ENCODE measurements at places on chromosomes 2 and 18. TPM values are rescaled to one million over a fixed set of nuclear protein-coding genes. Genes with fewer than 3 reads are reported as not detected.
A peak's percentile ranks its signal among the peaks of the same experiment; 100 is the strongest.

- peak; percentile 44 for DNase-seq
- H3K4me1 ChIP-seq, result no peaks in the 10 kb centered on the region
- no peaks in the 10 kb centered on the region for H3K36me3 ChIP-seq
- H3K27ac ChIP-seq, result no peak overlapping the region
- H3K4me3 ChIP-seq, result no peak overlapping the region
Measured at GRCh38 chr2:209872675-209873074, 101.0 kb downstream of the UNC80 start.

DNA sequence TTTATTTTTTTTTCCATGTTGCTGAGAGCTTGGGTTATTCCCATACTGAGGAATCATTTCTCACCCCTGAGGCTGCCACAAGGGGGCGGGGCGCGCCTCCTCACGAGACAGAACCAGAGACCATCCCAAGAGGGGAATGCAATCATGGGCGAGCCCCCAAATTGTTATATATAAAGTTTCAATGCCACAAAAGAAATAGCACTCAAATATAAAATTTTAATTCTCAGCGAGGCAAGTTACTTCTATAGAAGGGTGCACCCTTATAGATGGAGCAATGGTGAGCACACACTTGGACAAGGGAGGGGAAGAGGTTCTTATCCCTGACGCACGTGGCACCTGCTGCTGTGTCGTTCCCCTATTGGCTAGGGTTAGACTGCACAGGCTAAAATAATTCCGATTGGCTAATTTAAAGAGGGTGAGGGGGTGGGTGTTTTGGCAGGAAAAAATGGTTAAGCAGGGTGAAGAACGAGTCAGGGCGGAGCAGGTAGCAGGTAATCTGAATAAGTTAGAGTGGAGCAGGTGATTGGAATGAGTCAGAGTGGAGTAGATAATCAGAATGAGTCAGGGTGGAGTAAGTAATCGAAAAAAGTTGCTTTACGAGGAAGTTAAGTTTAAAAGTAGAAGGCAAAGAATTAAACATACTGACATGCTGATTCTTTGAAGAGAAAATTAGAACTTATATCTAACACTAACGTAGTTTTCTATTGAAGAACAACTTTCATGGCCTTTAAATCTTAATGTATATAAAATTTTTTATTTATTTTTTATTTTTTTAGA lies 177.5 kb downstream of the MTCL1 start:
- no peaks in the 10 kb centered on the region for H3K4me1 ChIP-seq
- no peak overlapping the region for H3K4me3 ChIP-seq
- no peak overlapping the region for H3K27ac ChIP-seq
- H3K27me3 ChIP-seq, result no peaks in the 10 kb centered on the region
- no peak for DNase-seq

GRCh38 chr2:64595397-64596176 lies 58.1 kb downstream of the SERTAD2 start:
- H3K4me3 ChIP-seq, result no peak overlapping the region
- no peak overlapping the region for H3K27ac ChIP-seq
- no peak for DNase-seq
- H3K4me1 ChIP-seq, result peaks cover 16% of the 10 kb centered on the region
- H3K36me3 ChIP-seq, result peaks cover 17% of the 10 kb centered on the region

DNA sequence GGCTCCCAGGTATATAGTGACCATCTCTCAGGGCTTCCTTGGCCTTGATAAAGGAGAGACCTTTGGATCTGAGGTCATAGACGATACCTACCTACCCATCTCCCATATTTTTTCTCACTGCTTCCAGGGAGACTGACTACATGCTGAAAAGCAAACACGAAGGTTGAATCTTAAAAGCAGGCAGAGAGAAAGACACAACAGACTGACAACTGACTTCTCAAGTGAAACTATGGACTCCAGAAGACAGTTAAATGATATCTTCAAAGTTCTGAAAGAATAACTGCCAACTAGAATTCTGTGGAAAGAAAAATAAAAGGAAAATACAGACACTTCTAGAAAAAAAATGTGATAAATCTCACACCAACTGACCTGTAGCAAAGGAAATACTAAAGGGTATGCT lies 76.5 kb upstream of the HAAO start:
- DNase-seq, result no peak
- H3K27me3 ChIP-seq, result no peaks in the 10 kb centered on the region
- H3K36me3 ChIP-seq, result no peaks in the 10 kb centered on the region
- peaks cover 26% of the 10 kb centered on the region for H3K4me1 ChIP-seq
- no peak overlapping the region for H3K27ac ChIP-seq
- no peak overlapping the region for H3K4me3 ChIP-seq

GRCh38 chr2:239259603-239260298 lies 141.1 kb downstream of the HDAC4 start:
- no peaks in the 10 kb centered on the region for H3K36me3 ChIP-seq
- peak overlapping the region; percentile 86 for H3K27ac ChIP-seq
- H3K4me1 ChIP-seq, result peaks cover 92% of the 10 kb centered on the region
- H3K4me3 ChIP-seq, result no peak overlapping the region
- peak; percentile 63 for DNase-seq

TRIM43 gene
- not detected for total RNA-seq

GRCh38 chr2:236691799-236692167 lies 122.2 kb downstream of the ACKR3 start:
- no peak overlapping the region for H3K27ac ChIP-seq
- H3K4me3 ChIP-seq, result no peak overlapping the region
- H3K4me1 ChIP-seq, result no peaks in the 10 kb centered on the region
- H3K27me3 ChIP-seq, result no peaks in the 10 kb centered on the region

REG3G gene
- not detected for total RNA-seq

DNA sequence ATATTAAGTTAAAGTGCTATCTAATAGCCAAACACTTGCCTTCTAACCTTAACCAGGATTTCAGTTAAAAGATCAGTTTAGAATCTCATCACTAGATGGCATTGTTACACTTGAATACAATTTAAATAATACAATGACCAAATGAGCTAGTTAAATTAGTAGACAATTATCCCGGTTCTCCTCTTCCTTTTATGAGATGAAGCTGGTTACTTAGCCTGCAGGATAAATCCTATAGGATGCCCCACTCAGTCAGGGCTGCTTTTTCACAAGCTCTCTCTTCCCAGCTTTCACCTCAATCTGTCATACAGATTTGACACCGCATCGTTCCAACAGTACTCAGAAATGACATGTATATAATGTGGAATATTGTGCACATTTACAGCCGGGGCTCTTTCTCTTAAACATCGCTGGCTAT lies 678.8 kb downstream of the KCNJ3 start:
- no peak for DNase-seq
- no peaks in the 10 kb centered on the region for H3K36me3 ChIP-seq
- H3K27ac ChIP-seq, result no peak overlapping the region
- H3K4me3 ChIP-seq, result no peak overlapping the region
- no peaks in the 10 kb centered on the region for H3K27me3 ChIP-seq

- no peaks in the 10 kb centered on the region for H3K4me1 ChIP-seq
- no peak overlapping the region for H3K27ac ChIP-seq
- no peaks in the 10 kb centered on the region for H3K27me3 ChIP-seq
- no peak overlapping the region for H3K4me3 ChIP-seq
Measured at GRCh38 chr18:27735117-27735516, 441.8 kb downstream of the CDH2 start.

DNA sequence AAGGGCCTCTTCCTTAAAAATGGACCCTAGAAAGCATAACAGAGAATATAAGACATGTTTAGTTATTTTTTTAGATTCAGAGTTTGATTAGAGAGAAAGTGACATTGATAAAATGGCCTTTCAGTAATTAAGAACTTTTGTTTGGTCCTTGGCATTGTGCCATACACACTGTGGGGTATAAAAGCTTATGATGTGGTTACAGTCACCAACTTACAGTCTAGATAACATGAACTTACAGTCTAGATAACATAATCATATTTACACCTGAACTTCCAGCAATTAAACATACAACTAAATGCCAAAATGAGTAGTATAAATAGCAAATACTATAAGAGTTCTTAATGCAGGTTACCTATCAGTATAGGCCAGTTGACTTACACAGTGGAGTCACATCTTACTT lies 25.6 kb upstream of the EFEMP1 start:
- no peak for DNase-seq
- no peaks in the 10 kb centered on the region for H3K36me3 ChIP-seq

FER1L5 gene
- not detected for total RNA-seq

- H3K4me1 ChIP-seq, result peaks cover 6% of the 10 kb centered on the region
- no peaks in the 10 kb centered on the region for H3K36me3 ChIP-seq
- H3K27me3 ChIP-seq, result no peaks in the 10 kb centered on the region
- DNase-seq, result no peak
- no peak overlapping the region for H3K27ac ChIP-seq
Measured at GRCh38 chr2:64658269-64658668, 4.6 kb upstream of the SERTAD2 start.

GRCh38 chr2:196783431-196784094 lies 15.9 kb downstream of the GTF3C3 start:
- H3K27me3 ChIP-seq, result no peaks in the 10 kb centered on the region
- H3K4me1 ChIP-seq, result no peaks in the 10 kb centered on the region
- no peak overlapping the region for H3K27ac ChIP-seq
- no peak overlapping the region for H3K4me3 ChIP-seq
- peaks cover 96% of the 10 kb centered on the region for H3K36me3 ChIP-seq
- DNase-seq, result no peak

DNA sequence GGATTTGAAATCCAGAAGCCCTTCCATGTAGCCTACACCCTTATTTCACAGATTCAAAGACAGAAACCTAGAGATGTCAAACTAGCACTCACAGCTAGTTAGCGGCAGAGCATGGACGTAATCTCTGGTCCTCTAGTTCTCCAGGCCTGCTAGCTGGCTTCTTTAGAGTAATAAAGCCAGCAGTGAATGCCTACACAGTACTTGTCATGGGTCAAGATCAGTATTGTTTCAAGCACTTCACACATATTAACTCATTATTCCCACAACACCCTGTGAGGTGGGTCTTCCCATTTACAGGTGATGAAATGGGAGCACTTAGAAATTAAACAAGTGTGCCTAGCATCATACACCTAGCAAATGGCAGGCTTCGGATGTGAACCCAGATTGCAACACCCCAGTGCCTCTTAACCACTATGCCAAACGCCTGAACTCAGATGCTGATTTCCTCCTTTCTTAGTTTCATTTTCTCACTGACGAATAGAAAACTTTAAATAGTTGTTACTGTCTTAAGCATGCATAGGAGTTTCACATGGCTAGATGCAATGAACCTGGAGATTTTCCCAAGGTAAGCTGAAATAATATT lies 14.5 kb upstream of the ZBTB14 start:
- H3K27ac ChIP-seq, result no peak overlapping the region
- H3K27me3 ChIP-seq, result peaks cover 2% of the 10 kb centered on the region
- DNase-seq, result no peak
- no peaks in the 10 kb centered on the region for H3K36me3 ChIP-seq

PRSS56 gene
- total RNA-seq, result 2.0 TPM

DNA sequence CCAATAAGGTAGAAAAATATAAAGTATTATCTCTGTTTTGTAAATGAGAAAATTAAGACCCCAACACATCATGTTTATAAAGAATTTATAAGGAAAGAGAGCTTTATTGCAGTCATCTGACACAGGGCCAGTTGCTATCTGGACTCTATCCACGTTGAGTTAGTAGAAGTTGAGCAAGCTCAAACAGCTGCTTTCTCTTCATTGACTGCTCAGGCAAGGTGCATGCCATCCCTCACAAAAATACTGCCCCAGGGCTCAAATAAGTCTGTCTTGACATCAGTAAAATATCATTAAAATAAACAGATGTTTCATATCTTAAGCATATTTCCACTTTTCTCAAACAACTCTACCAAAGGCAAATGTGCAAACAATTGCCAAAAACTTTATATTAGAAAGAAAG lies 14.8 kb downstream of the COL5A2 start:
- H3K4me3 ChIP-seq, result no peak overlapping the region
- peak overlapping the region; percentile 82 for H3K27ac ChIP-seq
- H3K36me3 ChIP-seq, result no peaks in the 10 kb centered on the region
- no peak for DNase-seq
- H3K4me1 ChIP-seq, result peaks cover 24% of the 10 kb centered on the region
- no peaks in the 10 kb centered on the region for H3K27me3 ChIP-seq

GRCh38 chr2:37575780-37576179 lies 95.7 kb downstream of the CDC42EP3 start:
- H3K4me3 ChIP-seq, result no peak overlapping the region
- no peak for DNase-seq
- H3K27me3 ChIP-seq, result no peaks in the 10 kb centered on the region
- H3K36me3 ChIP-seq, result no peaks in the 10 kb centered on the region
- H3K4me1 ChIP-seq, result peaks cover 4% of the 10 kb centered on the region

CD207 gene
- 0.20 TPM for total RNA-seq

DNA sequence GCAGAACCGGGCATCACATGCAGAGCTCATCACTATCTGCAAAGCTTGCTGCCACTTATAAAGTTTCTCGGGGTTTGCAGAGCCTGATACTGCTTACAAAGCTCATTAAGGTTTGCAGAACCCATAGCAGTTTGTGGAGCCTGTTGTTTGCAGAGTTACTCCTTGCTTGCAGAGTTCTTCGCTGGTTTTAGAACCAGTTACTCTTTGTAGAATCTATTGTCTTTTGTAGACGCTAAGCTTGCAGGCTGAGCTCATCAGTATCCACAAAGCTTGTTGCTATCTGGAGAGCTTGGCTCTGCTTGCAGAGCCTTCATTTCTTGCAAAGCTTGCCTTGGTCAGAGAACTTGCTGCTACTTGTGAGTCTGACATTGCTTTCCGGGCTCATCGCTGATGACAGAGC lies 106.9 kb downstream of the CELF4 start:
- no peaks in the 10 kb centered on the region for H3K36me3 ChIP-seq
- no peak overlapping the region for H3K27ac ChIP-seq
- H3K27me3 ChIP-seq, result no peaks in the 10 kb centered on the region
- DNase-seq, result no peak
- H3K4me1 ChIP-seq, result no peaks in the 10 kb centered on the region

GALNT14 gene
- total RNA-seq, result 0.54 TPM

Measured in psoas muscle (tissue), 8 donors.